ENCODE measurements at places on chromosomes 1 and 21. TPM values are rescaled to one million over a fixed set of nuclear protein-coding genes. Genes with fewer than 3 reads are reported as not detected.

- peaks cover 2% of the 10 kb centered on the region for H3K36me3 ChIP-seq
- H3K27ac ChIP-seq, result no peak overlapping the region
- H3K27me3 ChIP-seq, result no peaks in the 10 kb centered on the region
- no peaks in the 10 kb centered on the region for H3K4me1 ChIP-seq
- no peak for DNase-seq
These were observed 19.2 kb downstream of the CLDN19 start for GRCh38 chr1:42720868-42721267.

DNA sequence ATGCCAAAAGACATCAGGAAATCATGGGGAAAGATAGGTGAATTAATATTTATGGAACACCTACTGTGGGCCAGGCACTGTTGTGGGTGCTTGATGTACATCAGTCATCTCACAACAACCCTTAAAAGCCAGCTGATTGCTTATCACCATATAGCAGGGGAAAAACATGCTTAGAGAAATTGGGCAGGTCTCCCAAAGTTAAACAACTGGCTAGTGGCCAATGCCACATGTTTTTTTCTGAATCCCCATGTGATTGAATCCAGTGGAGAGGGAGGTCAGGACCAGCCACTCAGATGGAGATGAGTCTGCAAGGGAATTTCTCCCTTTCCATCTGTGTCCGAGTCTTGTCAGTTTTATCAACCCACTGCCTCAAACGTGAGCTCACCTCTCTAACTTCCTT, 33.5 kb downstream of the UTP25 start:
- no peak overlapping the region for H3K27ac ChIP-seq
- no peak for DNase-seq
- no peak overlapping the region for H3K4me3 ChIP-seq

GRCh38 chr1:66296370-66296769, 237.6 kb upstream of the SGIP1 start:
- no peak overlapping the region for H3K27ac ChIP-seq
- peaks cover 18% of the 10 kb centered on the region for H3K4me1 ChIP-seq
- no peak overlapping the region for H3K4me3 ChIP-seq
- H3K27me3 ChIP-seq, result no peaks in the 10 kb centered on the region

DNA sequence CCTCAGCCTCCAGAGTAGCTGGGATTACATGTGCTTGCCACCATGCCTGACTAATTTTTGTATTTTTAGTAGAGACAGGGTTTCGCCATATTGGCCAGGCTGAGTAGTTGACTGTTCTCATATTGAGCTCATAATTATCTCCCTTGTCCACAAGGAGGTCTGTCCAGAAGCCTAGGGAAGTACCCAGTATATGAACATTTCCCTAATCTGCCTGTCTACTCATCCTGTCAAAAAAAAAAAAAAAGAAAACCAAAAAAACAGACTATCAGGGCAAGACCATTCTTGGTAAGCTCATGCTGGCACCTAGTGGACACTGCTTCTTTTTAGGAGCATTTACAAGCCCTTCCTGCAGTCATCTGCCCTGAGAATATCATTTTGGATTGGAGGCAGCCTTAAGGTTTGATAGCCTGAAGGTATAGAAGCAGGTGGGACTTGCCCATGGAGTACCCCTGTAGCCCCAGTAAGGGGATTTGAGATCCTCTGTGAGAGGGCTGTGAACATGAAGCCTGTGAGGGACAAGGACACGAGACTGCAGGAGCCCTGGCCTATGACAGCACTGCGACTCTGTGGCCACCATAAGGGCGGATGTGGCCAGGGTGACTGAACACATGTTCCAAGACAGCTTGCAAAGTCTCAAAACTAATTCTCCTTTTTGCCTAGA, 10.8 kb upstream of the DUSP12 start:
- H3K4me3 ChIP-seq, result no peak overlapping the region
- DNase-seq, result peak; percentile 80

DNA sequence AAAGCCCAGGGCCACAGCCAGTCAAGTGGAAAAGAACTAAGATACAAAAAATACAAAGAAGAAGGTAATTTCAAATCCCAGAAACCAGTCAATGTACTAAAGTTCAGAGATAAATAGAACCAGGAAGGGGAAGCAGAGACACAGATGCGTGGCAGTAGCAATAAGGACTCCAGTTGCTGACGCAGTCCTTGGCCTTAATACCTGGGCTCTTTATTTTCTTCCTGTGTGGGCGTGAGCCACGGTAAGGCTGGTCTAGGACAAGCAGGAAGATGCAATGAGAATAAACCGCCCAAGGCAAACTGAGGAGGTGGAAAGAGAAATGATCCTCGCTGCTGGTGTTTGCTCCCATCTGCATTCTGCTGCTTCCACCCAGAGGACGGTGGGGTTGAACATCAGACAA, 65.6 kb upstream of the PLXNA2 start:
- no peaks in the 10 kb centered on the region for H3K36me3 ChIP-seq
- DNase-seq, result no peak
- H3K27me3 ChIP-seq, result no peaks in the 10 kb centered on the region
- H3K27ac ChIP-seq, result no peak overlapping the region

The SPRR2E gene
- polyA plus RNA-seq, result not detected

DNA sequence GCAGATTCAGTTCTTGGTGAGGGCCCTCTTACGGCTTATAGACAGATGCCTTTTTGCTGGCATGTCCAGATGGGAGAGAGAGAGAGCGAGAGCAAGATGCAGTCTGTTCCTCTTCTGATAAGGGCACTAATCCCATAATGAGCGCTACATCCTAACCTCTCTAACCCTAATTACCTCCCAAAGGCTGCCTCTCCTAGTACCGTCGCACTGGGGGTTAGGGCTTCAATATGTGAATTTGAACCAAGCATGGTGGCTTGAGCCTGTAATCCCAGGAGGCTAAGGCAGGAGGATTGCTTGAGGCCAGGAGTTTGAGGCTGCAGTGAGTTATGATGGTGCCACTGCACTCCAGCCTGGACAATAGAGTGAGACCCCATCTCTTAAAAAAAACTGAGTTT, 10.5 kb upstream of the SDE2 start:
- no peak for DNase-seq
- H3K36me3 ChIP-seq, result no peaks in the 10 kb centered on the region
- no peaks in the 10 kb centered on the region for H3K27me3 ChIP-seq
- H3K4me3 ChIP-seq, result no peak overlapping the region

The ALX3 gene
- not detected for polyA plus RNA-seq

The GPR37L1 gene
- polyA plus RNA-seq, result not detected

DNA sequence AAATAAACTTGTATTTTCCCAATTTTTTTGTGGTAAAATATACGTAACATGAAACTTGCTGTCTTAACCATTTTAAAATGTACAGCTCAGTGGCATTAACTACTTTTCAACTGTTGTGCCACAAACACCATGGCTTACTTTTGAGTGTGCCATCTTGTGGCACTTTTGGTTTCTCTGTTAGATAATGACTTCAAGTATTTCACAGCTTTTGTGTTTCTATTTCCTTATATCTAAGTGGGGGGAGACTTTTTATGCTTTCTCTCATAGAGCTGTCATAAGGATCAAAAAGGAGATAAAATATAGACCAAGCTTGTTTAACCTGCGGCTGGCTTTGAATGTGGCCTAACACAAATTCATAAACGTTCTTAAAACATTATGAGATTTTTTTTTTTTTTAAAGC, 44.3 kb downstream of the CDC14A start:
- H3K27me3 ChIP-seq, result no peaks in the 10 kb centered on the region
- peak overlapping the region; percentile 16 for H3K27ac ChIP-seq
- DNase-seq, result no peak

DNA sequence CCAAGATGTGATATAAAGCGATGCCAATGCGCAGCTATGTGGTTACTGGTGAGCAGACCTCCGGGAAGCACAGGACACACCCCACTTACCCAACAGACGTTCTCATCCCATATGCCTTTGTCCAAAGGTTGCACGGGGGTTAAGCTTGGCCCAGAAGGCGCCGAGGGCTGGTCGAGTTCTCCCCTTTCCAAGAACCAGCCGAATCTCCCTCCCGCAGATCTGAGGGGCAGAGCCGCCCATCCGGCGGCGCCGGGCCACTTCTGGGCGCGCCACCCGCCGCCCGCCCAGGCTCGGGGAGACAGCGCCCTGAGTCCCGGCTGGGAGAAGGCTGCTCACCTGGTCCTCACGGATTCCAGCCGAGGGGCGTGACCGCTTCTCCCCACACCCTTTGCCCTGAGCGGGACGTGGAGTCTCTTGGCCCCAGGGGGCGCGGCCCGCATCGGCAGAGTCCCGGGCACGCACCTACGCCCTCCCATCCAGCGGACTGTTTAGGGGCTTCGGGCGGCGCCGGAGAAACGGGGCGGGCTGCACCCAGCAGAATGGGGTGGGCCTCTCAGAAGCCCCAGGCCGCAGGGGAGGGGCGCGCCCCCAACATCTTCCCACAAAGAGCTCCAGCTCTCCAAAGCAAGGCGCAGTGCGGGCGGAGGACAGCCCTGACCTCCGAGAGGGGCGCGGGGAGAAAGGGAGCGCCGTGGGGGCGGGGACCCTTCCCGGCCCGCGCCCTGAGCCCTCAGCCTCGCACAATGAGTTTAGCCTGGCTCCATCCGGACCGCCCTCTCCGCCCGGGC, 615 bp downstream of the GPR161 start:
- no peaks in the 10 kb centered on the region for H3K36me3 ChIP-seq
- DNase-seq, result peak; percentile 45

- H3K4me1 ChIP-seq, result peaks cover 14% of the 10 kb centered on the region
- H3K4me3 ChIP-seq, result no peak overlapping the region
- no peak overlapping the region for H3K27ac ChIP-seq
These were observed 2.5 kb downstream of the MRPL9 start for GRCh38 chr1:151760597-151761385.

DNA sequence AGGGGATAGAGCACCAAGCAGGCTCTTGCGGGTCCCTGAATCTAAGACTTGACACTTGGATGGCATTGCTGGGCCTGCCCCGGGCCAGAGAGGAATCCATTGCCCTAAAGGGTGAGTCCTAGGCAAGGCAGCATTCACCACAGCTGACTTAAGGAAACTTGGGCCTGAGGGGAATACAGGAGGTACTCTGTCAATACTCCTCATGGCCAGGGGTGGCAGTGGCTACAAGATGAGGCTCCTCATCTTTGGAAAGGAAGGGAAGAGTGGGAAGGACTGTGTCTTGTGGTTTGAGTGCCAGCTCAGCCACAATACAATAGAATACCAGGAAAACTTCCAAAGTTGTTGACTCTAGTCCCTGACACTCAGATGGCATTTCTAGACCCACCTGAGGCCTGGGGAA, 5.1 kb downstream of the KRTAP22-1 start:
- no peak overlapping the region for H3K4me3 ChIP-seq
- DNase-seq, result no peak
- no peaks in the 10 kb centered on the region for H3K4me1 ChIP-seq
- H3K27me3 ChIP-seq, result no peaks in the 10 kb centered on the region

DNA sequence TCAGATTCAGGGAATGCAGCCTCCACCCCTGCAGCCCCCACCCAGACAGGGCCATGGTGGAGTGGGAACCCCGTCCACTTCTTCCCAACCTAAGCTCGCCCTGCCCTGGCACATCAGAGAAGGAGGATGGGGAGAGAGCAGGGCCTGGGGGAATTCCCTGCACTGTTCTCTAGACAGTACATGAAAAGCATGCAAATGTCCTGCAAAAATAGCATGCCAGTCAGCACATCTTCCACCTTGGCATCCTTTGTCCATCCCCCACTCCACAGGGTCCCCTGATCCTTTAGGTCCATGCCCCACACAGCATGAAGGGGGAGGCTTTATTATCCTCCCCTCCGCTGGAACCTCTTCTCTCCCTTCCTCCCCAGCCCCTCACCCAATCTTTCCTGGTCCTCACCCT, 35.0 kb upstream of the RD3 start:
- peaks cover 20% of the 10 kb centered on the region for H3K4me1 ChIP-seq
- H3K27me3 ChIP-seq, result no peaks in the 10 kb centered on the region
- H3K36me3 ChIP-seq, result no peaks in the 10 kb centered on the region
- no peak for DNase-seq
- no peak overlapping the region for H3K27ac ChIP-seq

DNA sequence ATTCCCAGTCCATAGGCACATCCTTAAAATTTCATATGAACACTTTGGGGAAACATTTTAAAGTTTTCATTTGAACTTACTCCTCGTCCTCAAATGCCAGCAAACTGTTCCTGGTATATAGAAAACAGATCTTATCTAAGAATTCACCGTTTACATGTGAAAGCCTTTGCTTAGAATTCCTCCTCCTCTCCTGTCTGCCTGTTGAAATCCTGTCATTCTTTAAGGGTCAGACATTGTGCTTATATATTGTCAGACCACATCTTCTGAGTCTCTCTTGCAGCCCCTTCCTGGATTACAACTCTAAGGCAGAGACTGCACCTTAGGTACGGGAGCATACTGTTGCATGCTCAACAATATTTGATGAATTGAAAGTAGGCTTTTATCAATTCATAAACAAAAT, 239.7 kb downstream of the SMYD3 start:
- no peaks in the 10 kb centered on the region for H3K36me3 ChIP-seq
- H3K27ac ChIP-seq, result no peak overlapping the region
- no peaks in the 10 kb centered on the region for H3K4me1 ChIP-seq
- H3K27me3 ChIP-seq, result no peaks in the 10 kb centered on the region
- no peak for DNase-seq

The SLAMF9 gene
- not detected for polyA plus RNA-seq

The TDRD10 gene
- polyA plus RNA-seq, result 0.09 TPM

DNA sequence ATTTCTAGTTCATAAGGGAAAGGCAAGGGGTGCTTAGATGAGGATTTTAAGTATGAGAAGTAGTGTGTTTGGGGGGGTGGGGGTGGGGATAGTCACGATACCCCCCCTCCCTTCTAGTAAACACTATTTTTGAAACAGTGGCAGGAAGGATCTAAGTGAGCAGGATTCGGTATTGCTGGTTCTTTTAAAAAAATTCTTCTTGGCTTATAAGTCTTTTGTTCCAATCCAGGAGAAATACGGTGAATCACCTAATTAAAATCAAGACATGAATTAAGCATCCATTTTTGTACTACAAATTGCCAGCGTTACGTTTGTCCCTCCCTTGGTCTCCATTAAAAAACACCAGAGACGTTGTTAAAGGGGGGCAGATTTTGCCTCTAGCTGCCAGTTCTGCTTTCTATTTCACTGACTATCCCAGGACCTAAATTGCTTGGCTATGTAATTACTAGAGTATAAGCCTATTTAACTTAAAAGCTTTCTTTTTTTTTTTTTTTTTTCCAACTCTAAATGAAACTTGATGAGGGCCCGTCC, 911 bp downstream of the LMO4 start:
- H3K36me3 ChIP-seq, result no peaks in the 10 kb centered on the region
- DNase-seq, result peak; percentile 75
- no peaks in the 10 kb centered on the region for H3K27me3 ChIP-seq
- peaks cover 45% of the 10 kb centered on the region for H3K4me1 ChIP-seq
- H3K27ac ChIP-seq, result peak overlapping the region; percentile 80

DNA sequence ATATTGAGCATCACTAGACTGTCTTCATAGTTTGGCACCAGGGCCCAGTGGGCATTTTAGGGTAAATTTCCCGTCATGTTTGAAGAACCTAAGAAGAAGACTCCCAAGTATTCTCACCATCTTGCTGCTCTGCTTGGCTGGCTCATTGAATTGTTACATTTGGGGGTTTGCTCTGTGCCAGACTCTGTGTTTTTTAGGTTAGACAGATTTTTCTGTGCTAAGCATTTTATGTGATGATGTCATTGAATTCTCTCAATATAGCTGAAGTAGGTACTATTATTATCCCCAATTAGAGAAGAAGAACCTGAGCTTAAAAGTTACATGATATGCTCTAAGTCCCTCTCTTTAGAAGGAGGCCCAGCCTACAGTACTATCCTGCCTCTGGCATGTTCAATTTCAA, 28.0 kb upstream of the DNASE2B start:
- no peak overlapping the region for H3K27ac ChIP-seq
- no peaks in the 10 kb centered on the region for H3K4me1 ChIP-seq
- no peaks in the 10 kb centered on the region for H3K36me3 ChIP-seq
- no peak for DNase-seq
- H3K4me3 ChIP-seq, result no peak overlapping the region

The REN gene
- not detected for polyA plus RNA-seq

The ATG4C gene
- 7.1 TPM for polyA plus RNA-seq

Data from B cell (primary cell).